ENCODE measurements at places on chromosomes 13 and 19.

DNA sequence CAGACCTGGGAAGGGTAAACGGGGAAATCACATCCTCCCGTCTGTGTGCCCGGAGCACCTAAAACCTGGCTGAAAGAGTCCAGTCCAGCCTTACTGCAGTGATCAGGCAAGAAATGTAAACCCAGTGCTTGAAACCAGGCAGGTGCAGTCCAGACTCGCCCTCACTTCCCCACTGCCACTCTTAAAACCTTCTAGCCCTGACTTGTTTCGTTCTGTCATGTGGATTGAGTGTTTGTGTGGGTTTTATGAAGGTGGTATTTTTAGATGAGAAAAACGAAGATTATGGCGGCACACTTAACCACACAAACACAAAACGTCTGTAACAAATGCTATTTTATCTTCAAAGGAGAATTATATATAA, 839 bp upstream of the CKAP2 start:
- no peak for DNase-seq

GRCh38 chr19:17807731-17808316, 12.9 kb downstream of the B3GNT3 start:
- no peak for DNase-seq

GRCh38 chr13:46647512-46648065, 94.6 kb downstream of the LRCH1 start:
- no peak for DNase-seq

DNA sequence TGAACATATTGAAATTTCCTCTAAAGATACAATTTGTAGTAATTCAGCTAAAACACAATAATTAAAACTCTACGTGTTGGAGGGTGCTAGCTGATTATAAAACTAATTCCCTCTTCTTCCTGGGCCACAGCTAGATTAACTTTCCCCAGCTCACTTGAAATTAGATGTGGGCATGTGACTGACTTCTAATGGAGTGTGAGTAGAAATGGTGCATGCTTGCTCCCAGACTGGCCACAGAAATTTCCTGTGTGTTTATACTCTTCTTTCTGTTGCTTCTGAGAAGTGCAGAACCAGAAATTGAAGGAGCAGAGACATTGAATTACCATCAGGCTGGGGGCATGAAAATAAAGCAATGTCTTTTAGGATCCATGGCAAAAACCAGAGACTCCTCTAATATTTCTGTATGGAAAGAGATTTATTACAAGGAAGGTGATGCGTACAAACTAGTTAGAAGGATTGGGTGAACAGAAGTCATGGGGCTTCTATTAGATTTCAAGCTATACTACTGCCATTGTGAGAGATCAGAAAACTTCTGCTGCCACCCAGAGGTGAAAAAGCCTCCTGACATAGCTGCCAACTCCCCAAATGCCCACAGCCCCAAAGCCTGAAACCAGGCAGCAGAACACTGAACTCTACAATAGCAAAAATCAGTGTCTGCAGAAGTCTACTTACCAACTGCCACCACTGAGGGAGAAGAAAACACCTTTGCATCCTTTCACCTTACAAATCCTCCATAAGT, 379.2 kb upstream of the MIR17HG start:
- DNase-seq = no peak

- DNase-seq = no peak
Observed at GRCh38 chr13:27257648-27258253, 6.4 kb downstream of the RPL21 start.

- no peak for DNase-seq
Observed at GRCh38 chr13:74102691-74103090, 31.5 kb downstream of the KLF12 start.

GRCh38 chr13:113865427-113865826, 1.6 kb upstream of the GAS6 start:
- no peak for DNase-seq

GRCh38 chr13:79417741-79418140, 11.7 kb upstream of the RBM26 start:
- no peak for DNase-seq

GRCh38 chr19:52034051-52034728, 6.0 kb upstream of the ZNF614 start:
- DNase-seq = no peak

Measured in GM04503 (cell line).